ENCODE measurements at places on chromosomes 1 and 21.

DNA sequence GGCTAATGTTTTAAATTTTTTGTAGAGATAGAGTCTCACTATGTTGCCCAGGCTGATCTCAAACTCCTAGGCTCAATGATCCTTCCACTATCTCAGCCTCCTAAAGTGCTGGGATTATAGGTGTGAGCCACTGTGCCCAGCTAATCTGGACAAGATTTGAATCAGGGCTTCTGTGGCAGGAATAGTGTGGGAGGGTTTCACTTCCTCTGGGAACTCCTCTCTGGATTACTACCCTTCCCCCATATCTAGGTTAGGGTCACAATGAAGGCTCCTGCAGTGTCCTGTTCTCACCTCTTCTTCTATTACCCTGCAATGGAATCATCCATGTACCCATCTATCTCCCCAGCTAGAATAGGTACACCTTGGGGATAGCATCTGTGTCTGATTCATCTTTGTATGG, 133.6 kb upstream of the RAB4A start:
- DNase-seq, result no peak

DNA sequence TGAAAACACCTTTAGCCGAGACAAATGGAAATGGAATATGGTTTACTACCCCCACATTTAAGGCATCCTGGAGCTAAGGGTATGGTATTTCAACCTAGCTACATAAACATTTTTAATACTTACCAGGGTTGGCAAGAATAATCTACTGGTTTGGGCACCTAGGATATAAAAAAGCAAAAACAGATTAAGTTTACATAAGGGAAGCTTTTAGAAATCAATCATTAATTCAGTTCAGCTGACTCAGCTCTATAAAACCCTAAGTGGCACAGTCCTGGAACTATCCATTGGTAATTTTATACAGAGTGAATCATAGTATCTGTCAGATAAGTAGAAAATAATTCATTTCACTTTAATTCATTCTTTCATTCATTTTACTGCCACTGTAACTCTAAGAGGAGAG, 355.2 kb downstream of the VAV3 start:
- DNase-seq, result no peak

DNA sequence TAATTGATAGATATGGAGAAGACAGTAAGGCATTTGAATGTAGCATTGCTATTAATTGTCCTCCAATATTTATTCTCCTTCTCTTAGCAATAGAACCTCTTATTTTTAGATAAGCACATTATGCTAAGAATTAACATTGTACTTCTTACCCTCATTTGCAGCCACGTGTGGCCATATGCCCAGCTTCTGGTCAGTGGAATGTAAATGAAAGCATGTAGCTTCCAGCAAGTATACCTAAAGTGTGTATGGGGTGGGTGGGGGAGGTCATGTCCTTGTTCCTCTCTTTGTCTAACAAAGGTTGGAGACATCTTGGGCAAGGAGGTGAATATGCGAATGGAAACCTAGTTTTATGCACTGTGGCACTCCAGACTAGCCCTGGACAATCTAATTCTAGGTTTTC, 133.6 kb upstream of the HMCN1 start:
- DNase-seq, result no peak

DNA sequence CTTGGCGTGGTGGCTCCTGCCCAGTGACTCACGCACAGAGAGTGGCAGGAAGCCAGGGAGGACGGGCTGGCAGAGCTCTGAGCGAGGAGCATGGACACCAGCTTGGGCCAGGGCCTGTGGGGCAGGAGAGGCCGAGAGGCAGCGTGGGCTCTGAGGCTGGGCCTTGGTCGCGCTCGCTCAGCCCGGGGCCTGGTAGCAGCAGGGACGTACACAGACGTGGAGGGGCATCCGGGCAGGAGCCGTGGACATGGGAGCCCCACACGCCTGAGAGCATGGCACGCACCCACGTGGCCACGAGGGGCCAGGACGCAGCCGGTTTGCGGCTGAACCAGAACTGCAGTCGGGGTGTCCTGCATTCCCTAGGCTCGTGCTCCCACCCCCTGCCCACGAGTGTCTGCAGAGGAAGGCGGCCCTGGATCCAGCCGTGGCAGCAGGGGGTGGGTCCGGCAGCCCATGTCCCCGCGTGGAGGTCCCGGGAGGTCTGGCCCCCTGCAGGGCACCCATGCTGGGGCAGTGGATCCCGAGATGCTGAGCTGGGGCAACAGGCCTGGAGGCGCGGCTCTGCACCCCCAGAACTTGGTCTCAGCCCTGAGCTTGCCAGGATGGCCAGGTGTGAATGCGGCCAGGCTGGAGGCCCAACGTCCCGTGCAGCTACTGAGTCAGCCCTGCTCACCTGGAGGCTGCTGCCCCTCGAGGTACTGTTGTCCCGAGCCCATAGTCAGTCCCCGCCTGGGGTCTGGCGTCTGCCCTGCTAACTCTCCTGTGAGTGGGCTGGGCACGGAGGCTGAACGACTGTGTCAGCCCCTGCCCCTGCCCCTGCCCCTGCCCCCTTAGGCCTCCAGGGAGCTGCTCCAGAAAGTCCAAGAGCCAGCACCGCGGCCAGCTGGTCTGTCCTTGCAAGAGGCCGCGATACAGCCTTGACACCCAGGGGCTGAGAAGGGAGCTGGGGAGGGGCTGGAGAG, 61.6 kb downstream of the SLX9 start:
- no peak for DNase-seq

- DNase-seq, result no peak
Measured at GRCh38 chr1:47986761-47987200, 10.4 kb downstream of the TRABD2B start.

DNA sequence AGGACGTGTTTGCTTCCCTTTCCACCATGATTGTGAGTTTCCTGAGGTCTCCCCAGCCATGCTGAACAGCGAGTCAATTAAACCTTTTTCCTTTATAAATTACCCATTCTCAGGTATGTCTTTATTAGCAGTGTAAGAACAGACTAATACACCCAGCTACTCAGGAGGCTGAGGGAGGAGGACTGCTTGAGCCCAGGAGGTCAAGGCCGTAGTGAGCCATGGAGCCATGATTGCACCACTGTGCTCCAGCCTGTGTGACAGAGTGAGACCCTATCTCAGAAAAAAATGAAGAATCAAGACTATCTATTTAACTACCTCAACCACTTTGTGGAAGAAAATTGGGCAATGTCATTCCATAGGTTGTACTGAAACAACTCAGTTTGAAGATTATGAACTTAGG, 54.6 kb upstream of the SEC16B start:
- DNase-seq, result no peak

GRCh38 chr1:224499204-224499603, 64.6 kb upstream of the WDR26 start:
- no peak for DNase-seq

- no peak for DNase-seq
Measured at GRCh38 chr1:162701286-162701685, 69.0 kb downstream of the DDR2 start.

GRCh38 chr1:175373786-175374623, 181.4 kb upstream of the KIAA0040 start:
- DNase-seq, result peak; percentile 41

- DNase-seq, result no peak
Measured at GRCh38 chr1:156644640-156645039, 2.7 kb downstream of the BCAN start.

- no peak for DNase-seq
Measured at GRCh38 chr1:109213345-109213823, 334 bp upstream of the SARS1 start.

DNA sequence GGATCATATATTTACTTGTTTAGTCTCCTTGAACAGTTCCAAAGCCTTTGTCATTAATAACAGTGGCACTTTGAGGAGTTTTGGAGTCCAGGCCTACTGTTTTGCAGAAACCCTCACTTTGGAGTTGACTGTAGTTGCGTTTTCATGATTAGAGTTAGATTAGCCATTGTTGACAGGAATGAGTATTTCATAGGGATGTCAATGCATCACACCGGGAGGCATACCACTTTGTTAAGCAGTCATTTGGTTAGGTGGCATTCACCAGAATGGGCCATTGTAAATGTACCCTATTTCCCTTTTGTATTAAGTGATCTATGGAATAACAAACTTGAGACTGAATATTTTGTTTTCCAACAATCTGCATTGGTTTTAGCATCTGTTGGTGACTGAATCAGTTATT, 11.8 kb downstream of the MRPS6 start:
- DNase-seq, result no peak

DNA sequence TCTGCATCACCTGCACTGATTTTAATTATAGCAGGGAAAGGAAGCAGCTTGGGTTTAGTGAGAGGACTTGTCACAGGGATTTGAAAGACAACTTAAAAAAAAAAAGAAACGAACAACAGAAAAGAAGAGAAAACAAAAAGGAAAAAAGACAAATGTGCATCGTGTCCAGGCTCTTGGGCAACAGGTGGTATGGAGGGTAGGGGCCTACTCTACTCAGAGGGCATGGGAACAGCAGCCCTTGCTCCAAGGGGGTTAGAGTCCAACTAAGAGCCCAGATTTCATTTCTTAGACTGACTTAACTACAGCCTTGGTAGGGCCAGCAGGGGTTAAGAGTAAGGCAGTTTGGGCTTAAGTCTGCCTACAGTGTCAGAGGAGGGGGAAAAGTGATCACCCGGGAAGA, 15.3 kb upstream of the EXOSC10 start:
- no peak for DNase-seq

- DNase-seq, result no peak
Measured at GRCh38 chr1:212979340-212980122, 29.2 kb downstream of the VASH2 start.

DNA sequence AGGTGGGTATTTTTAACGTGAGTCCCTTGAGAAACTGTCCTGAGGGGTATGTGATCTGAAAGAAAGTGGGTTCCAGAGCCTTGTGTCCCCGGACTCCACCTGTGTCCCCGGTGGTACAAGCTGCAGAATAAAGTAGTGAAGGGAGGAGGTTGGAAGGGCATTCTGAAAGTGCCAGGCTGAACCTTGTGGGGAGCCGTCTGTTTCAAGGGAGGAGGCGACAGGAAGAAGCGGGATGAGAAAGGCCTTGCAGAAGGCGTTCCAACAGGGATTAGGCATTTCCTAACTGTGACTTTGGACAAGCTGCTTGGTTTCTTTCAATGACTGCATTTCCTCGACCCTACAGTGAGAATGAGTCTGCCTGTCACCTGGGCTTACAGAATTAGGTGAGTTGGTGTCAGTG, 5.8 kb downstream of the FOXD3 start:
- no peak for DNase-seq

GRCh38 chr1:147337040-147337630, 94.7 kb downstream of the CHD1L start:
- DNase-seq, result no peak

DNA sequence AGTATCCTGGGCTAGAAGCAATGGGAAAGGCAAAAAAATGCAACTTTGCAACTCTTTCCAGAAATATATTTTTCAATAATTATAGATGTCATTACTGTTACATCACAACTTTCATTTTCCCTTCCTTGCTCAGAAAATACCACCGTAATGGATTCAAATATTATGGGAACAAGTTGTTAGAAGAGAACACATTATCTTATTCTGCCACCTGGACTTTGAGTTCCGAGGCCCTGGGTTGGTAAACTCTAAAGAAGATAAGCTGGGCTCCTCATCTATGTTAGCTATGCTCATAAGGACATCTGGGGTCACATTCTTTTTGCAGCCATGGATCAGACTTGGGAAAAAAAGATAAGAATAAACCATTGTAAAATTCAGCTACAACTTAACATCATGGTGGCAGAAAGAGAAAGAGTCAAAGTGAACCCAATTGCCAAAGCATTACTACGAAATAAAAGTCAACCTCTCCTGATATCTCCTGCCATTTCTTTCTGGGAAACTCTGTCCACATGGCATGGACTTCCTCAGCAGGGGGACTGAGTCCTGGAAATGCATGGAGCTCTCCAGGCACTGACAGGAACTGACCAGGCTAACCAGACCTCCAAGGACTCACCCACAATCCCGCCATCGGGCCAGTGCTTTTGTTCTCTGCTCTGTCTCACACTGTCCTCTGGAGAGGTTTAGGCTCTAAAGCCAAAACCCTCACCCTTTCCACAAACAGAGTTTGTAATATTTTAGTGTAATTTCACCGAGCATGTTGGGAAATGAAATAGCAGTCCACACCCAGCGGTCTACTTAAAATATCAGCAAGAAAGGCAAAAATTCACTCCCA, 499.1 kb upstream of the RUNX1 start:
- DNase-seq, result no peak

GRCh38 chr1:78075621-78076020, 29.9 kb downstream of the GIPC2 start:
- no peak for DNase-seq

GRCh38 chr1:7146710-7147109, 361.5 kb downstream of the CAMTA1 start:
- DNase-seq, result no peak

GRCh38 chr1:163450986-163451385, 129.2 kb downstream of the NUF2 start:
- no peak for DNase-seq

- no peak for DNase-seq
Measured at GRCh38 chr1:52892424-52893215, 28.9 kb downstream of the ECHDC2 start.

- no peak for DNase-seq
Measured at GRCh38 chr1:228737601-228738041, 2.3 kb downstream of the RHOU start.

DNA sequence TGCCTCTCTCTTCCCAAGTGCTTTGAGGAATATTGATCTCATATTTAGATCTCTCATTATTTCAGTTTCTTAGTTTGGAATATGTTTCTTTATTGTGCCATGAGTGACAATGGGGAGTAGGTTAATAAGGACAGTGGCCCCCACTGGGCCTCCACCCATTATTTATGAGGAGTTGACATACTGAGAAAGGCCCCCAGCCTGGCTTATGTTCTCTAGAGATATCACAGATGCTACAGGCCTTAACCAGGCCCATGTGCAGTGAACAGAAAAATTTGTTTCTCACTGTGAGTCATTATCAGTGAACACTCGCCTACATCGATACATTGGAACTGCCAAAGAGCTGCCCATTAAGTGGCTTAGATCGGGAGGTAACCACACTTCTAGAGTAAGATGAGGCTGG, 35.7 kb upstream of the SYT6 start:
- no peak for DNase-seq

GRCh38 chr1:15712168-15712567, 23.9 kb upstream of the SLC25A34 start:
- DNase-seq, result no peak

GRCh38 chr1:21321963-21322680, 31.9 kb upstream of the ECE1 start:
- DNase-seq, result no peak

DNA sequence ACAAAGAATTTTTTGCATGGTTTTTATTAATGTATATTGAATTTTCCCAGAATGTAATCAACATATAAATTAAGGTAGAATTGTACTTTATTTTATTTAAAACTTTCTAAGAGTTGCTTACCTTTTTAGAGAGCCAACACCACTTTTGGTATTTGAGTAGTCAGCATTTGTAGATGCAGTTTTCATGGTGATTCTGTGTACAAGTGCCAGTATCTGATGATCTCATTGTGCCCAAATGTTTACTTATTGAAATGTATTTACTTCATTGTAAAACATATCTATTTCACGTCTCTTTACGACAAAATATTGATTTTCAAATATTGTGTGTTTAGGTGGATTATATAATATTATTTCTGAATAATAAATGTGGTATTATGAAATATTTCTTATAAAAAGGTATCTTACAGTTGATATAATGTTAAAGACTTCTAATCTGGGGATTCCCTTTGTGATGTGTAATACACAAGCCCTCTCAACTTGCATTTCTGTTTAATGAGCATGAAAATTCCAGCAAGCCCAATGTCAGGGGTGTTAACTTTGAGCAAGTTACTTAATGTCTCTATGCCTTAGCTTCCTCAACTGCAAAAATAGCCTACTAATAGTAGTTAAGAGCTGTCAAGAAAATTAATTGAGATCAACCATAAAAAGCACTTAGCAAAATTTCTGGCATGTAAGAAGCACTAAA, 141.8 kb upstream of the ZNF648 start:
- DNase-seq, result no peak
